ENCODE measurements at places on chromosomes 5 and 9.

- no peak for DNase-seq
Observed at GRCh38 chr5:8391911-8392310, 523.0 kb downstream of the MTRR start.

DNA sequence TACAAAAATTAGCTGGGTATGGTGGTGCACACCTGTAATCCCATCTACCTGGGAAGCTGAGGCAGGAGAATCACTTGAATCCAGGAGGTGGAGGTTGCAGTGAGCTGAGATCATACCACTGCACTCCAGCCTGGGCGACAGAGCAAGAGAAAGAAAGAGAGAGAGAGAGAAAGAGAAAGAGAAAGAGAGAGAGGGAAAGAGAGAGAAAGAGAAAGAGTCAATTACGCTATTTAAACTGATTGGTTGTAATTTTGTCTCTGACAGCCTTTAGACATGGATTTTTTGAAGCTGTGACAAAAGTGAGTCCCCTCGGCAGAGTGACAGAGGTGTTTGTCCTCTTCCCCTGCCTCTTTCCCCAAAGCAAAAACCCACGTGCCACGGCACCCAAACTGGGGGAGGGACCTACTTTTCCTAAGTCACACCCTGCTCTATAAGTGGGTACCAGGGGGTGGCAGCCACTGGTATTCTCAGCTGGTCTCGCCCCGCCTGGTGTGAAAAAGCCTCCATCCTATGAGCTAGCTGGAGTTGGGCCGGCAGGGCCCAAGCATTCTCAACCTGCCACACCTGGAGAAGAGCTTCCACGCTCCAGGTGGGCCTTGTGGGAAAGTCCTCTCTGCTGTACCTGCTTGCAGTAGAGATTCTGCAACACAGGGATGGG lies 3.4 kb upstream of the CFAP157 start:
- no peak for DNase-seq

GRCh38 chr5:88203981-88204750 lies 64.5 kb downstream of the TMEM161B start:
- peak; percentile 55 for DNase-seq

GRCh38 chr5:113354055-113354454 lies 80.7 kb downstream of the TSSK1B start:
- DNase-seq, result no peak

GRCh38 chr5:141935538-141935937 lies 11.9 kb downstream of the DELE1 start:
- DNase-seq, result no peak

- DNase-seq, result no peak
Observed at GRCh38 chr5:127203818-127204217, 86.8 kb upstream of the MEGF10 start.

DNA sequence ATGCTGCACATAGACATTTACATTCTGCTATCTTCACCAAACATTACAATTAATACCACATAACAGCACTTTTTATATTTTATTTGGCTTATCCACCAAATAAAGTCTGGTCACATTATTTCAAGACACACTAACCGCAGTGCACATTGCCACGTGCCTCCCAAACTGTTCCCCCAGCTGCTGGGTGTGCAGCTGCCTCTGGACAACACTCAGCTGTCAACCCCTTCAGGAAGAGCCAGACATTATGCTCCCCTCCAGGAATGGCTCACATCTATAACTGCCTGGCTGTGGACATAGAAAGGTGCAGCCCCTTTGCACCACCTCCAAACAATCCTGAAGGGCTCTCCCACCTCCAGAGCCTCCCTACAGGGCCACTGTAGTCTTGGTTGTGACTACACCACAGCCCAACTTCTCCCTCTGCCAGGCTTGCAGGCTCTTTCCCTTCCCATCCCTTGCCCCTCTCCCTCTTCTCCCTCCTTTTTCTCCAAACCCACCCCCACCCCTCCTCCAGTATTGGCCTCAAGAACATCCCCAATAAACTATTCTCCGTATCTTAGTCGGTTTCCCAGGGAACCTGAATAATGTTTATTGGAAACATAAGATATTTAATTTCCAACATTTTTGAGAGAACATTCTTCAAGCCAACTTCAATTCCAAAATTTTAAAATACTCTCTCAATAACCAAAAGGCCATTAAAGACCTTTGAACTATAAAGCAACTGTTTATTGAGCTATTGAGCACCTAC lies 372.3 kb downstream of the CTNND2 start:
- DNase-seq, result no peak

DNA sequence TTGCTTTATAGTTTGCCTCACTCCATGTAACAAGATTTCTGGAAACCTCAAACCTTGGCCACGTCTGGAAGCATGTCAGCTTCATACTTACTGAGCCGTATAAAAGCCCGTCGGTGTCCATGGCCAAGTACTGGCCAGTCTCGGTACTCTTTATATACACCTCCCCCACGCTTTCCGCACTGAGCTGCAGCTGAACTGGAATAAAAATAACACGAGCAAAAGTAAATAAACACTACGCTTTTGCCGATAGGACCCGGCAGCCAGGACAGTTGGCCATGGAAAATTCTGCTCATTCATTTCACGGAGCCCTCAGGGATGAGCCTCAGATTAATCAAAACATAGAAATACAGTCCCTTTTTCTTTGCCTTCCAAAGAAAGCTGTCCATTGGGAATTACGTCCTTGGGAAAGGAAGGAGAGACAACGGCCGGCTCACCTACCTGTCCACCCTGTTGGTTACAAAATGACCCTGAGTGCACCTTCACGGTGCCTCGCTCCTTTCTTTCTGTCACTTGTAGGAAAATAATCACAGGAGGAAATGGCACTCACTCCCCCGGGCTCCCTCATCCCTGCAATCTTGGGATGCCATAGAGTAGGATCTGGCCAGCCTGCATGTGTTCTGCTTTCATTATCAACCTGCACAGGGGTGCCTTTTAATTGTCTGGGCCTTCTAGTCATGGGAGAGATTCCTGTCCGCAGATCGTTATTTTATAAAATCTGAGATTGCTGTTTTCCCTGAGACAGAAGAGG lies 85.1 kb downstream of the FGF1 start:
- no peak for DNase-seq

GRCh38 chr9:130149031-130149430 lies 23.2 kb upstream of the NCS1 start:
- DNase-seq, result no peak

DNA sequence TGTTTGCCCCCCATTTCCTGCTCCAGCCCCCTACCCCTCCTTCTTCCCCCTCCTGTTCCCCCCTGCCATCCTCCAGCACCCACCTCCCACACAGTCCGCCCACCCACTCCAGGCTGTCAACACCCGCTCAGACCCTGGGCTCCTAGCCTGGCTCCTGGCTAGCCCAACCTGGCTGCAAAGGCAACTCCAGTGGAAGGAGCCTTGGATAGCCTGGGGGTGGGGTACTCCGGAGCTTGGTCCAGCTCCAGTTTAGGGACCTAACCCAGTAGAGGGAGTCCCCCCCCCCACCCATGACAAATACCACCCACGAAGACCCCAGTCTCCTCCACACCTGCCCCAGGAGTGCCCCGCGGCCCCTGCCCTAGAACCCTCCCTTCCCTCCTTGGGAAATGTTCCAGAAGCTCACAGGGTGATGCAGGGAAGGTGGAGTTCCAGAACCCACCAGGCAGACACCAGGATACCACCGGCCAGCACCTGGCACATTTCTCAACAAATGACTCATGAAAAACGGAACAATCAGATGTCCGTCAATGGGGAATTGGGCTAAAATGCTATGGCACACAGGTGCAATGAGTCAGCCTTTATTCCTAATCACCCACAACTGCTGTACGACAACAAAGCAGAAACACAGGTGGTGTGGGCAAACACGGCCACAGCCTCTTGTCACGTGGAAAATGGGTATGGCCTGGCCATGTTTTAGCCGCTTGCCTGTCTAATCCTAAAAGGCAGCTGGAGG lies 901 bp upstream of the SLC12A7 start:
- DNase-seq, result no peak

- DNase-seq, result peak; percentile 3
Observed at GRCh38 chr5:72108202-72109061, 1.2 kb downstream of the MAP1B start.

GRCh38 chr9:2158111-2158610 lies 143.0 kb downstream of the SMARCA2 start:
- DNase-seq, result peak; percentile 79

GRCh38 chr9:33818167-33818846 lies 1.3 kb downstream of the UBE2R2 start:
- no peak for DNase-seq

DNA sequence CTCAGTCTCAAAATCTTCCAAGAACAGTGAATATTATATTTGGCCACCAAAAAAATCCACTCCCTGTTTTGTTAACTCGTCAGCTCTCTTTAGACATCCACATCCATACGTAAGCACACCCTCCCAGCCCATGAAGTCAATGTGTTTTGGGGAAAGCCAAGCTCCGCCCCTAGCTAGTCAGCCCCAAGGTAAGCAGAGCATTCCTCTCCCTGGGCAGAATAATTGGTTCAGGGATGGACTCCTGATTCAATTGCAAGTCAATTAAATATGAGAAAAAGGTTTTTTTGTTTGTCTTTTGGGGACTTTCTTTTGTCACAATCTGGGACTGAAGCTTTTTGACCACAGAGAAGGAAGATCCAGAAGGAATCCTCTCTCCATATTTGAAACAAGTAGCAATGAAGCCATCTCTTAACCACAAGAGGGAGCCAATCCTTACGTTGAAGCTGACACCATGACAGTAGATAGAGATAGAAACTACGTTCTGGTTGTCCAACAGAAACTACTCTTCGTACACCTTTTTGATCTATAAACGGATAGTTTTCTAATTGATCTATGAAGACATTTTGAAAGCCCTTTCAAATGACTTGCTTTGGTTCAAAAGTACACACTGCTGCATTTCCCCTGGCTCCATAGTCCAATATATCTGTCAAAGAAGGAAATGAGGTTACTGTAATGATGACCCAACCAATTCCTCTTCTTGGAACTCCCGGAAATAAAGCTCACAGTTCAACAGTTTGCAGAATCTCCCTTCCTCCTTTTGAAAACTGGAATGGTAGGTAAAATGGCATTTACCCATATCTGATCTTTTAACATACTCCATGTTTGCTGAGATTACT lies 166.4 kb downstream of the TLE1 start:
- DNase-seq, result no peak

DNA sequence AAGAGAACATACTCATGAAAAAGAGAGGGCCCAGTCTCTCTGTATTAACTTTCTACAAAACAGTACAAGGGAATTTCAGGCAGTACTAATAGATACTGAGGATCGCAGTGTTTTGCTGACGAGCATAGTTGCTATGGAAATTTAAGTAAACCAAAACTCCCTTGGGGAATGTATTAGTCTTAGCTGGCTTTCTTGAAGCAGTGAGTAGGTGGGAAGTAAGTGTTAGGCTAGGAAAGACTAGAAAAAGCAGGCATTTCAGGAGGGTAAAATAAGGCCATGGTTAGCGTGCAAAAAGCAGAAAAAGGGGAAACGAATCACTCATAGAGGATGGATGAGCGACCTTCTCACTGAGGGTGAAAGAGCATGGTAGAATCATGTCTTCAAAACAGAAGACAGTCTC lies 84.3 kb upstream of the ACTBL2 start:
- DNase-seq, result no peak

- DNase-seq, result no peak
Observed at GRCh38 chr9:104118916-104119315, 24.8 kb downstream of the SMC2 start.

DNA sequence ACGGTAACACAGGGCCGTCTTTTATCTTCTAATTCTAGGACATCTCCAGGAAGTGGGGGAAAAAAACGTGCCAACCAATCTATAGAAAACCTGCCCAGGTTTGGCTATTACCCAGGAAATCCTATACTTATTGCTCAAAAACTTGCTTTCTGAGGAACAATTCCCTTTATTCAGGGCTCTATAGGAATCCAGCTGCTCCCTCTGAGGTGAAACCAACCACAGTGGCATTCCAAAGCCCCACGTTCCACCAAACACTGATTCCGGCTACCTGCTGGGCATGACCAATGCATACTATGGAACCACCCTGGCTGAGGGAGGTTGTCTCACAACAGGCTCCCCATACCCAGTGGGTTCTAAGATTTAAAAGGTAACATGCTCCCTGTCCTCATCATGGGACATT lies 57.6 kb downstream of the GLIS3 start:
- no peak for DNase-seq

DNA sequence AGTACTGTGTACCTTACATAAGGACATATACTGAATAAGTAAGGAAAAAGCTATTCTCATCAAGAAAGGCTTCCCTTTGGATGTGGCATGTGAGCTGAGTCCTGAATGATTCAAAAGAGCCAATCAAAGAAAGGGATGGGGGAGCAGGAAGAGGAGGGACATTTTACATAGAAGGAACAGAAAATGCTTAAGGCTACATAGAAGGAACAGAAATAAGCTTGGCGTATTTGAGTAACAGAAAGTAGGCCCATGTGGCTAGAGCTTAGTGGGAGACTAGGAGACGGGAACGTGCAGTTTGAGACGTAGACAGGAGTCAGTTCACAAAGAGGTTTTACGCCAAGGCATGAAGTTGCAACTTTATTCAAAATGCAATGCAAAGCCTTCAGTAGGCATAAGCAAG lies 126.3 kb downstream of the CEMIP2 start:
- no peak for DNase-seq

GRCh38 chr5:72459089-72459661 lies 48.0 kb downstream of the ZNF366 start:
- DNase-seq, result no peak

GRCh38 chr9:71756753-71757152 lies 11.6 kb downstream of the CEMIP2 start:
- no peak for DNase-seq

- no peak for DNase-seq
Observed at GRCh38 chr5:107461770-107462169, 209.0 kb downstream of the EFNA5 start.

All from CD4-positive, CD25-positive, alpha-beta regulatory T cell (primary cell).